ENCODE measurements at places on chromosomes 2 and 18.

- no peak for DNase-seq
These were observed 26.2 kb downstream of the TRIB2 start for GRCh38 chr2:12742891-12743290.

GRCh38 chr18:13364721-13365205, 146.2 kb downstream of the LDLRAD4 start:
- DNase-seq = no peak

GRCh38 chr2:71402427-71402826, 50.9 kb upstream of the DYSF start:
- no peak for DNase-seq

DNA sequence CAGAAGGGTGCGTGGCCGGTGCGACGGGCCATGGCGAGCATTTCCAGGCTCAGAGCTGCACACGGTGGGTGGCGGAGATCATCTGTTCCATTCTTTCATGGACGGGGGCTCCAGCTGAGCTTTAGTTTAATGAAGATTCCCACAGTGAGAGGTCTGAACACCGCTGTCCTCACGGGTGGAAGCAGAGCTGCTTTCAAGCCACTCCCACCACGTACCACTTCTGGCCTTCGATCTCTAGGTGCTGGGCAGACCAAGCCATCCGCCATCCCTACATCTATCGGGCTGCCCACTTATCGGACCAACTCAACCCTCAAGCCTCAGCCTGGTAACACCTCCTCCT, 18.5 kb downstream of the GPR35 start:
- no peak for DNase-seq

DNA sequence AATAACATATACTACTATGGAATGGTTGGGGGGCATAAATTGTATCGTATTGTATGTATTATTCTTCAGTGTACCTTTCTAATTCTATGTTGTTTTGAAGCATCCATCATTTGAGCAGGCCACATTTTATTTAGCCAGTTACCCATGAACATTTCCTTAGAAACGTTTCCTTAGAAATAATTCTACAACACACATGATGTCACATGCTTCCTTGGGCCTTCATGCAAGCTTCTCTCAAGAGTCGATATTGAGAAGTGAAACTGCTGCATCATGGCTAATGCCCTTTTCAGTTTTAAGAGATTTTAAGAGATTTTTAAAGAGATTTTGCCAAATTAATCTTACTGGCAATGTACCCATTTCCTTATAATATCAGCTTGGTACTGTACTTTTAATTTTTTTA, 63.9 kb downstream of the ALPK2 start:
- DNase-seq = no peak
